Fibroblast of skin of left quadriceps (primary cell): ENCODE measurements at places on chromosomes 2 and 18.

DNA sequence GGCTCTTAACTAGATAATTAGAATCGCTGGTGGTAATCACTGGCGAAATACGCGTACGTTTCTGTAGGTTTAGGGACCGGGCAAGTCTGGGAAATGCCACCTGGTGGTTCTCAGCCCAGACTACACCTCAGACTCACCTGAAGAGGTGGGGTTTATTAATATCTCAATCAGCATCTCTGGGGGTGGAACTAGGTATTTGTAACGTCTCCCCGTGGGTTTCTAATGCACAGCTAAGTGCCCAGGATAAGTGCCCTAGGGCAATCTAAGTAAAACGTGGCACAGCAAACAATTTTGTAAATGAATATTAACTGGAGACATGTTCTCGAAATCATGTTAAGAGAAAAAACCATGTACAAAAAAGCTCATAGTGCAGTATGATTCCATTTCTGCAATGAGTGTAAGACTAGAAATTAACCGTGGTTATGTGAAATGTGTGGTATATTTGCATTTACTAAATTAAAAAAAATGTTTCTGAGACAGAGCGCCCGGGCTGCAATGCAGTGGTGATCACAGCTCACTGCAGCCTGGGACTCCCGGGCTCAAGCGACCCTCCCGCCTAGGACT, 760 bp upstream of the CNOT11 start:
- no peak for DNase-seq

GRCh38 chr2:98167916-98168315, 80.9 kb downstream of the VWA3B start:
- no peak for DNase-seq

DNA sequence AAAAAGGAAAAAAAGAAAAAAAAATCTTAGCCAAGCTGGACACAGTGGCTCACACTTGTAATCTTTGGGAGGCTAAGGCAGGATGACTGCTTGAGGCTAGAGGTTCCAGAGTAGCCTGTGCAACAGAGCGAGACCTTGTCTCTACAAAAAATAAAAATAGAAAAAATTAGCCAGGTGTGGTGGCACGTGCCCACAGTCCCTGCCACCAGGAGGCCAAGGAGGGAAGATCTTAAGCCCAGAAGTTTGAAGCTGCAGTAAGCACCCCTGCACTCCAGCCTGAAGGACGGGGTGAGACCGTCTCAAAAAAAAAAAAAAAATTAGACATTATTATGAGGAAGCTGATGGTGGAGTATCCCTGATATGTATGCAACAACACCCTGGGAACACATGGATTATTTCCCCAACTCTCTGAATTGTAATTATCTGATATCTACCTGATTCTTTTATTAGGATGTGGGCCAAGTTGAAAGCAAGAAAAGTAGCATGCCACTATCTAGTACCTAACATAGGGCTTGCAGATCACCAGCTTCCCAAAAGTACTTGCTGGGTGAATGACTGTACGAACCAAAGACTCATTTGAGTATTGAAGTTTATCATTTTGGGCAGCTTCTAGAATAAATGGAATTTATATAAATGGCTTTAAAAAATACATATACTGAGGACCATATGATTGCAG, 140.9 kb downstream of the TCF4 start:
- no peak for DNase-seq

GRCh38 chr2:177529166-177529565, 136.6 kb downstream of the AGPS start:
- no peak for DNase-seq

DNA sequence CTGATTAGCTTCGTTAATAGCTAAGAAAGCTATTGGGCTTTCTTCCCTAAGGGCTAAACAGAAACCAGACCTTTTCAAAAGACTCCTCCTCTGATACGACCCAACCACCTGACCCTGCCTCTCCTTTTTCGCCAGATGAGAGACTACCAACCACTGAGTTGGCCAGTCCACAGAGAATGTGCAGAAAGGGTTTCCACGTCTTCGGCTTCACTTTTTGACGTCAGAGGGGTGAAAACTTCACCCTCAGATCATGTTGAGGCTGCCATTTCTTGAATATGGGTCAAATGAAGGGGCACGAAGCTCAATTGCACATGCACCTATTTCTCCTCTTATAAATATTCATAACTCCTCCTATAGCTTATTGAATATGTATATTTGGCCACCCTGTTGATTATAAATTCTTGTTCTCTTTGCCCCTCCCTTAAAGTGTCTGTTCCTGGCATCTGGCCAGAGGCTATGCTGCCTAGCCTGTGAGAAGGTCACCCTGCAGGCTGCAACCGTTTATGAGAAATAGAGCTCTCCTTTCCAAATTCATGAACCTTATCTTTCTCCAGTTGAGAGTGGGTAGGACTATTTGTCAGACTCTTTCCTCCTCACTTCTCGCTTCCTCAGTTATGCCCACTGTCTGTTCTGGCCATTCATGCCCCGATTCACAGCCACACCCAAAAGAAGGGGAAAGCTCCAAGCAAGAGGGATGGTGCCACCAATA, 301.6 kb downstream of the STK39 start:
- no peak for DNase-seq

GRCh38 chr2:222807431-222807830, 53.4 kb upstream of the ACSL3 start:
- DNase-seq: no peak

DNA sequence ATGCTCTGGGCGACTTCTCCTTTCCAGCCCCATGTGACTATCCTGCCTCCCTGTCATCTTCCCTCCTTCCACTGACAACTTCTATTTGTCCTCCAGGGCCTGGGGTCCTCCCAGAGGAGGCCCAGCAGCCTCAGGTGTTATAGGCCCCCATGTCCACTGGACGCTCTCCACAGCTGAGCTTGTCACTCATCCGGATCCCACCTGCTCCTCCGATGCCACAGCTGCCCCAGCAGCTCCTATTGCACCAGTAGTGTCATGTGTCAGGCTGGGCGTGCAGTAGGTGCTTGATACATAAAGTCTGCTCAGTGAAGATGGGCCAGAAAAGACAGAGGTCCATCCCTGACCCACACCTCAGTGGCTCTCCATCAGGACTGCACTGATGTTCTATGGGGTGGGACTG, 305.7 kb upstream of the MYT1L start:
- no peak for DNase-seq

DNA sequence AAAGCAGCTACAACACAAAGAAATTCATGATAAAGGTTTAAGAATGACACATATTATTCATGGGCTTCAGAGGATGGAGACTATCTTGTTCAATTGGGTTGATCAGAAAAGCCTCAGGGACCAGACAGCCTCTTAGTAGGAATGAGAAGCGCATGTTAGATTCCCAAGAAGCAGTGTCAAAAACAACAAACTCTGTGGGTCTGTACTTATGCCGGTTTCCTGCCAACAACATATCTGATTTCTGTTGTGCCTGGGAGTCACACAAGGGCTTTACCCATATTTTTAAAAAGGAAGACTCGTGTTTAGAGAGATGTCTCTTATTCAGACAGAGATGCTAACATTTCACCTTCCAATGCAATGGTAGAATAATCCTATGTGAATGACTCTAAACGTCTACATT, 2180.6 kb upstream of the CELF4 start:
- DNase-seq: no peak

- DNase-seq: no peak
Measured at GRCh38 chr2:215171796-215172195, 33.4 kb upstream of the ABCA12 start.

DNA sequence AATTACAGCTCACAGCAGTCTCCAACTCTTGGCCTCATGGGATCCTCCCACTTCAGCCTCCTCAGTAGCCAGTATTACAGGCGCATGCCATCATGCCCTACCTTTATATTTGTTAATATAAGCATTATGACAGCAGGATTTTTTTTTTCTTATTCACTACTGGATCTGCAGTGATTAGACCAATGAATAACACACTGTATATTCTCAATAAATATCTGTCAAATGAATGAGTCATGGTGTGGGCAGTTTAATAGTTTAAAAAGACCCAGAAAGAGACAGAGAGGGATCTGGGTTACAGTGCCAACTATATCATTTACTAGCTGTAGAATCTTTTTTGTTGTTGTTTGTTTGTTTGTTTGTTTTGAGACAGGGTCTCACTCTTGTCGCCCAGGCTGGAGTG, 62.4 kb upstream of the LTBP1 start:
- DNase-seq: no peak

DNA sequence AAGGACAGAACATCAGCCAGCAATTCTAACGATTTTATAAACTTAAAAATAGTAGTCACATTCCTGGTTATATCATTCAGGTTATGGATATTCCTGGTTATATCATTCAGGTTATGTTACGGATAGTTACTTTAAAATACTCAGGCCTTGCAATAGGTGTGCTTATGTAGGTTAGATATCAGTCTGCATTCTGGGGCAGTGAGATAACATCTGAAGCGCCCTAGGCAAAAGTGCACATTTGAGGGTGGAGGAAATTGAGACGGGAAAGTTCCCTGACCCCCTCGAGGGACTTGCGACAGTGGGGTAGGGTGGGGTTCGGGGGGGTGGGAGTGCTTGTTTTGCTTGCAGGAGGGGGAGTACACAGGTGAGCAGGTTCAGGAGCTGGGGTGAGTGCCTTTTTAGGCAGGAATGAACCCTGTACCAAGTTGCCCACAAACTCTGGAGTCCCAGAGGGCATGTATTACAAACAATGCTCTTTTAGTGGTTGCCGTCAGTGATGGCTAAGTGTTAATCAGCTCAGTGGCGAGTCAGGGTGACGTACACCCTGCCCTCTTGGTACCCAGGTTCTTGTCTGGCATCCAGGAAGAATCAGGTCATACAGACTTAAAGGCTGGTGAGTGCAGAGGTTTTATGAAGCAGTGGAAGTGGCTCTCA, 31.8 kb downstream of the CREG2 start:
- no peak for DNase-seq

- no peak for DNase-seq
Measured at GRCh38 chr18:73214970-73215369, 347.2 kb upstream of the NETO1 start.

- no peak for DNase-seq
Measured at GRCh38 chr2:168730344-168730743, 72.1 kb upstream of the NOSTRIN start.

DNA sequence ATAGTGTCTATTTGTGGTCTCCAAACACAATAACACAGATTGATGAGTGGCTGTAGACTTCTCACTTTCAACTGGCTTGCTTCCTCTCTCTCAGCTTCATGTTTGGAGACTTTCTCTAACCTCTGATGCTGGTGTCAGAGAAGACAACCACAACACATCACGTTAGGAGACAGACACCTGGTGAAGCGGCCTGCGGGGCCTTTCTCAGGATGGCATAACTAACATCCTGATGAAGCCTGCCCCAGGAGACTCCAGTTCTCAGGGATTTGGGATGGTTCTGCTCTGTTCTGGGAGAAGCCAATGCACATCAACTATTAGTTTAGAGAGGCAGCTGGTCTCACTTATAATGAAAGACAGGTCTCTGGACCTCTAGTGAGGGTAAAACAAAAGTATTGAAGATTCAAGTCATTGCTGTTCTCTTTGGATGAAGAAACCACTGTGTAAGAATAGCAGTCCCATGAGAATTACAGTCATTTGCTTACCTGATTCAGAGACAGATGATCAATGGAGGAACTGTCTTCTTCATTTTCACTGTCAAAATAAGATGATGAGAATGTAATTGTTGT, 2.0 kb downstream of the IL1A start:
- no peak for DNase-seq

DNA sequence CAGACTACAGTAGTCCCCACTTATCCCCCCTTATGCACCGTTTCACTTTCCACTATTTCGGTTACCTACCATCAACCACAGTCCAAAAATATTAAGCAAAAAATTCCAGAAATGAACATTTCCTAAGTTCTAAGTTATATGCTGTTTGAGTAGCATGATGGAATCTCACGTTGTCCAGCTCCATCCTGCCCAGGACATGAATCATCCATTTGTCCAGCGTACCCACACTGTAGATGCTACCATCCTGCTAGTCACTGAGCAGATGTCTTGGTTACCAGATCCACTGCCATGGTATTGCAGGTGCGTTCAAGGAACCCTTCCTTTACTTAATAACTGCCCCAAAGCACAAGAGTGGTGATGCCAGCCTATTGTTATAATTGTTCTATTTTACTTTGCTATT, 87.9 kb downstream of the ACVR1 start:
- DNase-seq: no peak

GRCh38 chr18:11567396-11567795, 42.0 kb upstream of the SLC35G4 start:
- no peak for DNase-seq

DNA sequence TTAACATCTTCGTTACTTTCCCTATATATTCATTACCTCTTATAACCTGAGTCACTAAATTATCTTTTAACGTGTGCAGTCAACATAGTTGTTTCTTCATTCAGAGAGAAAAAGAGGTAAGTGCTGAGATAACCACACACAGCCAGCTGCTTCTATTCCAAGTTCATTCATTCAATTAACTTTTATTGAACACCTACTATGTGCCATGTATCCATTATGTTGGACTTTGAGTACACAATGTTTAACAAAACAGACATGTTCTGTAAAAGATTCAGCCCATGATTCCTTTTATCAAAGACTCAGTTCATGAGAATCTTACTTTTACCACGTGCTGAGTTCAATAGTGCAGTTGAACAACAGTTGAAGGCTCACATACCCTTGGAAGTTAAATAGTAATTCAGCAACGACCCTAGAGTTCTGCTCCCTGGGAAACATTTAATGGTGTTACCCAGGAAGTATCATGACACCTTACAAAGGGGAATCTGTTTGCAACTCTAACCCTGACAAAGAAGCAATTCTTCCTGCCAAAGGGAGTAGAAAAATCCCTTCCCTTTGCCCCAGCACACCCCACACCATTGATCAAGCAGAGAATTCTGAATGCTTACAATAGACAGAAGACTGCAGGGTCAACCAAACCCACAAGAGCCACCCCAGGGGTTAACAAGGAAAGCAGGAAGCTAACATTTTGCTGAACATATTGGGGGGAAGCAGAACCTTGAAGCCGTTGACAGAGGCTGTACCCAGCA, 595.8 kb downstream of the STK39 start:
- no peak for DNase-seq

DNA sequence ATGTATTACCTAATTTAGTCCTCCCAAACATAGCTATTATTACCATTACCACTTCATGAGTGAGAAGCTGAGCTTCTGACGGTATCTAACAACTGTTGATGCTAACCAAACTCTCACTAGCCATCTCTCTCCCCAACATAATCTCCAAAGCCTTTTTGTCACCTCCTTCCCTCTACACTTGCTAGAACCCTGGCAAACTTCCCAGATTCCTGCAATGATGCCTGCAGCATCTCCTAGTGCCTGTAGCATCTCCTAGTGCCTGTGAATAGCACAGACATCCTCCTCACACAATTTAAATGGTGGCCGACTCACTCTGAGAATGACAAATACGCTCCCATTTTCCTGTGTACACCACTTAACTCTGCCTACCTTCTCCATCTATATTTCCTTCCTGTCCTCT, 126.7 kb downstream of the STK39 start:
- no peak for DNase-seq

GRCh38 chr2:101109451-101110118, 41.6 kb downstream of the TBC1D8 start:
- DNase-seq: no peak

DNA sequence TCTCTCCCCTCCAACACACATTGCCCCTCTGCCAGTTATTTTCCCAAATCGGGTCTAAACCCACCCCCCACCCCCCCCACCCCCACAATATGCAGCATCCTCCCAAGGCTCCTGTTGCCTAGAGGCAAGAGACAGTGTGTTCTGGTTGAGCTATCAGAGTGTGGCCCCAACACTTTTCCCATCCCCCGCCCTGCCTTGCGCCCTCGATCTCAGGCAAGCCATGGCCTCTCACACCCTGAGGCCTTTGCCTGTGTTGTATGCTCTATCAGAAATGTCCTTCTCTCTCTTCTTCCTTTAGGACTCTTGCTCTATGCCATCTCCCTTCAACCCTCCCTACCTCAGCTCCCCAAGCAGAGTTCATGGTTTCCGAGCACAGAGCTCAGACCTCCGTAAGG, 9.5 kb upstream of the GRHL1 start:
- DNase-seq: no peak
